ENCODE measurements at places on chromosomes 3 and 15. TPM values are rescaled to one million over a fixed set of nuclear protein-coding genes. Genes with fewer than 3 reads are reported as not detected.

GRCh38 chr3:22620498-22620897 lies 582.6 kb upstream of the UBE2E2 start:
- H3K27me3 ChIP-seq = no peaks in the 10 kb centered on the region
- no peak overlapping the region for H3K4me3 ChIP-seq
- H3K36me3 ChIP-seq = no peaks in the 10 kb centered on the region
- H3K27ac ChIP-seq = no peak overlapping the region

DNA sequence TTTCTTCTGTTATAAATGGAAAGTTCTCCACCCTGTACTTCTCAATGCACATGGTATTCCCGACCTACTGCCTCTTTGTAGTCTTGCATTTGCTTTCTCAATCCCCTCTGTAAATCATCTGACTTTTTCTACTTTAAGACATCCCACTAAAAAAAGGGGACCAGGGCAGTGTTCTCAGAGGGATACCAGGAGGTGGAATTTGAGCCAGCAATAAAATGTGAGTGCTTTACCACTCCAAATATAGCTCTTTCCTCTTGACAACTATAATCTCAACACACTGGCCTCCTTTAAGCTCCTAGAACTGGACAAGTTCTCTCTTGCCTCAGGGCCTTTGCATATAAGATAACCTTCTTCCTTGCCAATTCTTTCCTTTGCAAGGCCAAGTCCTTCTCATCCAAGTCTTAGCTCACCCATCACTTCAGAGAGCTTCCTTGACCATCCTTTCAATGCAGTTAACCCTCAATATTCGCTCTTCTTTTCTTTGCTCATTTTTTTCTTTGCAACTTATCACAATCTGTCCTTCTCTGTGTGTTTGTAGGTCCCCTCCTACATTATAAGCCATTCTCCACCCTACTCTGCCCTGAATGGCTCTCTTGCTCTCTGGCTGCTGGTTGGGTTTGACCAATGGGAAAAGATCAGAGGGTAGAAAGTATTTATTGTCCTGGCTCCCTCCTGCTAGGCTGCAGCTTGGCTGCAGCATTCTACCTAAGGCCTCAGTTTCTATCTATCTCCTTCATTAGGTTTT lies 93.4 kb downstream of the PRICKLE2 start:
- no peak for DNase-seq
- H3K4me1 ChIP-seq = no peaks in the 10 kb centered on the region
- no peaks in the 10 kb centered on the region for H3K27me3 ChIP-seq

GRCh38 chr3:110789315-110789714 lies 282.3 kb upstream of the NECTIN3 start:
- H3K4me3 ChIP-seq = no peak overlapping the region
- H3K27ac ChIP-seq = no peak overlapping the region
- no peaks in the 10 kb centered on the region for H3K4me1 ChIP-seq

- H3K4me3 ChIP-seq = no peak overlapping the region
- peaks cover 46% of the 10 kb centered on the region for H3K4me1 ChIP-seq
Observed at GRCh38 chr15:57506422-57506821, 85.3 kb upstream of the MYZAP start.

DNA sequence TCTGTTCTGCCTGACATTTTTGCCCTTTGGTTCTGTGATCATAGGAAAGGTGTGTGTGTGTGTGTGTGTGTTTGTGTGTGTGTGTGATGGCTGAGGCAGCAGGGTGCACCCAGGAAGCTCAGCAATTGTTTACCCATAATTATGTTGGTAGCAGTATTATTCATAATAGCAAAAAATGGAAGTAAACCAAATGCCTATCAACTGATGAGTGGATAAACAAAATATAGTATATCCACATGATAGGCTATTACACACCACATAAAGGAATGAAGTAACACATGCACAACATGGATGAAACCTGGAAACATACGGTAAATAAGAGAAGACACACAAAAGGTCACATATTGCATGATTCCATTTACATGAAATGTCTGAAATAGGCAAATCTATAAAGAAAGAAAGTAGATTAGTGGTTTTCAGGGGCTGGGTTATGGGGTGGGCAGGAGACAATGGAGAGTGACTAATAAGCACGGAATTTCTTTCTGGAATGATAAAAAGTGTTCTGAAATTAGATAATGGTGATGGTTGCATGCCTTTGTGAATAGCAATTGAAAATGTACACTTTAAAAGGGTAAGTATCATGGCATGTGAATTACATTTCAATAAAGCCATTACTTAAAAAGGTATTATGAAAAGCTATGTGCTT lies 167.2 kb downstream of the POLR2M start:
- H3K4me1 ChIP-seq = no peaks in the 10 kb centered on the region
- no peak overlapping the region for H3K27ac ChIP-seq
- H3K36me3 ChIP-seq = no peaks in the 10 kb centered on the region
- DNase-seq = no peak
- no peak overlapping the region for H3K4me3 ChIP-seq

The SAMD7 gene
- not detected for total RNA-seq

Data from stomach (tissue), 19 donors.